Activated T-helper 1 cell treated with anti-CD3 and anti-CD28 coated beads, Interleukin-2, amount 50 U/mL, for 16 hours (primary cell): ENCODE measurements at places on chromosomes 7 and 10.

DNA sequence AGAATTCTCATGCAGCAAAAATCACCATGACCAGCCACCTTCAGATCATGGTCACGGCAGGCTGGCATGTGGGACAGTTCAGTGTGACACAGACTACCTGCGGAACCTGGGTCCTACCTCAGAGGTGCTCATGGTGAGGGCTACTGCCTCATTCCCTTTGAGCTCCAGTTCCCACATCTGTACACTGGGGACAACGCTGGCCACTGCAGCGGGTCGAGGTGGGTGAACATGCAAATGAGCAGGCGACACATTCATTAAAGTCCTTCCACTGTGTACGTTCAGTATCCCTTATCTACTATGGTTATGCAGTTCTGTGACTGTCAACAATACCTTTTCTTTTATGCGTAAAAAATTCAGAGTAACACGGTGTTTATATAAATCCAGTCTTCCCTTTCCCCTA, 218.7 kb upstream of the AOAH start:
- no peak for DNase-seq

- DNase-seq = no peak
Observed at GRCh38 chr7:134403062-134403461, 55.8 kb downstream of the AKR1B1 start.

- DNase-seq = no peak
Observed at GRCh38 chr7:94375691-94376090, 19.0 kb upstream of the COL1A2 start.

DNA sequence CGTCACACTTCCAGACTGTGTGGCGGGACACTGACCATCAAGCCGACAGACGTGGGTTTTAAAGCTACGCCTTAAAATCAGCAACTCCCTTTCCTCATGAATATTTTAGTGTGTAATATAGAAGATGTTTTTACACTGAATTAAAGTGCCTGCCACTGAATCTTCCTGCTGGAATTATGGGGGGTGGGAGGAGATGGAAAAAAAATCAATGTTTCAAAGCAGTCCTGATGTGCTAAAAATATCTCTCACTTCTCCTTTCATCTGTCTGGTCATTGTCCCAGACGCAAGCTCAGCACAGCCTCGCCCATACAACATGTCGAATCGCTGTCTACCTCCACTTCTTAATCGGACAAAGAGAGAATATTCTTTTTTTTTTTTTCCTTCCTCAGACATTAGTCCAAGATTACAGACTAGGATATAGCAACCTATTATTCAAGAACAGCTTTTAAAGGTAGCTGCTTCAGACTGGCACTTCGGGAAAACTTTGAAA, 165.1 kb upstream of the KLF14 start:
- no peak for DNase-seq

GRCh38 chr10:11339013-11339412, 272.4 kb downstream of the USP6NL start:
- no peak for DNase-seq

GRCh38 chr10:25304606-25305005, 129.8 kb downstream of the GPR158 start:
- no peak for DNase-seq

DNA sequence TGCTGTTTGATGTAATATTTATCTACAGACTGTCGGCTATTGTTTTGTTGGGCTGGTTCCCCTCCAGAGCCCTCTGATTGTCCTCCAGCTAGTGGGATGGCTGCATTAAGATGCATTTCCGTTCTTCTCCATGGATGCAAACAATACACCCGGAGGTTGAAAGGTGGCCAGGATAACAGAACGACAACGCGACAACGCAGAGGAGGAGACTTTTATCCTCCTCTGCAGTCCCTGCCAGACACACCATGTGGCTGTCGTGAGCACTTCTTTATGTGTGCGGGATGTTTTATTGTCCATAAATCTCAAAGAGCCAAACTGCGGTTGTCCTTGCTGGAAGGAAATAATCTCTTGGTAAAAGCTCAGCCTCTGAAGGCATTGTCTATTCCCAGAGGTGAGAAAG, 39.1 kb upstream of the TCERG1L start:
- DNase-seq = no peak

GRCh38 chr7:79216236-79216635, 237.2 kb downstream of the MAGI2 start:
- no peak for DNase-seq

DNA sequence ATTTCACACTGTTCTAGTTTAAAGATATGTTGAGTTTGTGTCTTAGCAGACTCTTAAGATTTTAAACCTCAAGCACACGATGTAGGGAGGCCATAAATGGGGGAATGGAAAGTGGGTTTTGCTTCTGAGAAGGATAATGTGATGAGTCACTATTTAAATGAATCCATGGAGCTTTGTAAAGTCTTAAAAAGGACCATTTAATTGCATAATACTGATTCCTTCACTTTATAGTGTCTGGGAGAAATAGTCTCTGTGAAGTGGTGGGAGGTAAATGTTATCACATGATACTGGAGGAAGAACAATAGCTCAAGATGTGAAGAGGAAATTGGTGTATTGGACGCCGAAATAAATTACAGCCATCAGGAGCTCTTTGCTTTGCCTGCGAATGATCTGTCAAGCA, 84.0 kb upstream of the MYO3A start:
- no peak for DNase-seq

DNA sequence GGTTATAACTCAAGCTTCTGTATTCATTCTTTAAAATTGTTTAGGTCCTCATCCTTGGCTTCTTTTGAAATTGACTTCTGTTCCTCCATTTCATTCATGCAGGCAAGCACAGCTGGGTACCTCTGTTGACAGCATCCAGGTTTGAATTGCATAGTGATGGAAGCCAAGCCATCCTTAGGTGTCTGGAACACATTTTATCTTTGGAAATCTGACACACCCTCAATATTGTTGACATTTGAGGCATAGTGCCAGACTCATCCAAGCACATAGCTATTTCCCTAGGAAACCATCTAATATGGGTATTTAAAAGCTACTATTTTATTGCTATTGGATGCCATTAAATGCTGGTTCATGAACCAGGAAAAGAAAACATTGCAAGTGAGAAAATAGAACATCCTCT, 142.1 kb upstream of the PTPRZ1 start:
- no peak for DNase-seq

DNA sequence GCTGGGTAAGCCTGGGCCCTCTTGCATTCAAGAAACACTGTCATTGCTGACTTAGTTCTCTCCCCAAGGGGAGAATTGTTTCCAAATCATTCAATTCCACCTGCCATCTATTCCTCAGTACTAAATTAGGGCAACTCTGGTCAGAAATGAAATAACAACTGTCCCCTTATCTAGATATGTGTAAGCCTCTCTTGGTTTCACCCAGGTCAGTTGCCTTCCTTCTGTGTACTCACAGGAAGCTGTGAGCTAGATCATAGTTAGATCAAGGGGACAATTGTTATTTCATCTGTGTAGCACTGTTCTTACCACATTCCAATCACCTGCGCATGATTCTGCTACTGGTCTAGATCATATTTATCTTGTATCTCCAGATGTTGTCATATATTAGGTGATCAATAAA, 483.0 kb upstream of the SORCS1 start:
- DNase-seq = no peak

DNA sequence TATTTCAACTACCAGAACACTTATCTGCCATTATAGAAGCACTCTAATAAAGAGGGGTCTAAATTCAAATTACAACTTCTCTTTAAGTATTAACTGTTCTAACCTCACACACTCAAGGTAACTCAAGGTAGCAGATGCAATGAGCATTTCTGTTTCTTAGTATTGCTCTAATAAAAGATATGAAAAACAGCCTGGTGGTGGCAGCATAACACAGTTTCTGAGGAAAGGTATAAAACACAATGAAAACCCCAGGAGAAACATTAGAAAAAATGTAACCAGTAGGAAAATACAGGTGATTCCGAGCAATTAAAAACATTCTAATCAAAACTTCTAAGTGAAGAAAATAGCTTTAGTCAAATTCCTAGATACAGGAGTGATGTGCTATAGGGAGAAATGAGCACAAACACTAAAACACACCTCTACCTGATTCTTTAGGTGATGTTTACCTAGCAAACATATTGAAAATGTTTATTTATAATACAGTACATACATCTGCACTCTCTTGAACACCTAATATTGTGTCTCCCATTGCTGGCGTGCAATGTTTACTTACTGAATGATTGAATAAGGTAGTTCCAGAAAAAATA, 3.5 kb downstream of the MKRN1 start:
- no peak for DNase-seq

DNA sequence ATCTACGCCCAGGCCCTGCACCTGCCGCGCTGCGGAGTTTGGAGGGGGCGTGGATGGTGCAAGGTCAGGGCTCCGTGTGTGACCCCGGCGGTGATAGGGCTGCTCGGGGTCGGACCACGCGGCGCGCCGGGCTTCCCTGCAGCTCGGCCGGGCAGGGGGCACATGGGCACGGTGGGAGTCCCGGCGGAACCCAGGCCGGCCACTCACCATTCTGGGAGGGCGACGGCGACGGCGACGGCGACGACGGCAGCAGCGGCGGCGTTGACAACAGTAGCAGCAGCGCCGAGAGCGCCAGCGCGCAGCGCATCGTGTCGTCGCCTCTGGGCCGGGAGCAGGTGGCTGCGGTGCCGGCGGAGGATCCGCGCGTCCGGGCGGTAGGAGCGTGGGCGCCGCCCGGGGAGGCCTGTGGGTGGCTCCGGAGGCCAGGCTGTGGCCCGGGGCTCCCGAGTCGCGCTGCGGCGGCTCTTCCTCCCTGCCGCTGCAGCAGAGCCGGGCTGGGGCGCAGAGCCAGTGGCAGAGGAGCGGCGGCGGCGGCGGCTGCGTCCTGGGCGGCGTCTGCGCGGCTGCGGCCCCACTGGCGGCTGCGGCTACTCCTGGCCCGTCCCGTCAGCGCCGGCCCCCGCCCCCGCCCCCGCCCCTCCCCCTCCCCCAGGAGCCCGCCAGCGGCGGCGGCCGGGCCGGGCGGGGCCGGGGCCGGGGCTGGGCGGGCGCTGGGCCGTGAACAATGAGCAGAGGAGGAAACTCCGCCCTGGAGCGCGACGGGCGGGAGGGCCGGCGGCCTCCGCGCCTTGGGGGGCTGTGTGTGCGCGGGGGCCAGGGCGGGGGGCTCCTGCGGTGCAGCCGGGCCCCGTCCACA, at the start of gene PODXL:
TSS of gene PODXL (minus strand) at position 576 of the 856 bp plus-strand sequence. CDS start at position 307, 269 bp downstream.
- DNase-seq = peak; percentile 17

DNA sequence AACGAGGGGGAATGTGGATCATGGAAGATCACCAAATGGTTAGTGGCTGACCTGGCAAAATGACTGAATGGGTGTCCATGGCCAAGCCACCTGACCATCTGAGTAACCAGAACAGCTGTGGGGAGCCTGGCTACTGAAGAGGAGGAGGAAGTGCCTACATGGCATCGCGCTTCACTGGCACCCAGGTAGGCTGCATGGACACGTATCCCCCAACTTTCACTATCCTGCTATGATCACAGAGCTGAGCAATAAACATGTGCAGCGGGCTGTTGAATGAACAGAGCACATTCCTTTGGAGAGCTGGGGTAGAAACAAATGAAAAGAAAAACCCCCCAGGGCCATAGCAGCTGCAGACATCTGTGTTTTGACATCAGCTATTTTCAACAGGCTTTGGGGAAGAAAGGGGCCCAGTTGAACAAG, 6.5 kb downstream of the AKR1B1 start:
- no peak for DNase-seq

DNA sequence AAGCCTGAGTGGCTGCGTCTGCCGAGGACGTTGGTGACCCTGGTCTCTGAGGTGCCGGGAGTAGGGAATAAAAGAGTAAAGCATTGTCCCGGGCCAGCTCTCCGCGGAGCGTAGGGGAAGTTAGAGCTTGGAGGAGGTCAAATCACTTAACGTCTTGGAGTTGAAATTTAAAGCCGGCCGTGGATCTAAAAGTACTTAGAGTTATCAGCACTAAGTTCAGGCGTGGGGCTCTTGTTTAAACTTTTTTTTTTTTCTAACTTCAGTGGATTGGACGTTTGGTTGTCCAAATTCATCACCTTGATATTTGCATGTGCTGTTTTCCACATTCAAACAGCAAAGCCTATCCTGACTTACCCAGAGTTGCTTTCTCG, 700 bp downstream of the NIPSNAP2 start:
- no peak for DNase-seq

DNA sequence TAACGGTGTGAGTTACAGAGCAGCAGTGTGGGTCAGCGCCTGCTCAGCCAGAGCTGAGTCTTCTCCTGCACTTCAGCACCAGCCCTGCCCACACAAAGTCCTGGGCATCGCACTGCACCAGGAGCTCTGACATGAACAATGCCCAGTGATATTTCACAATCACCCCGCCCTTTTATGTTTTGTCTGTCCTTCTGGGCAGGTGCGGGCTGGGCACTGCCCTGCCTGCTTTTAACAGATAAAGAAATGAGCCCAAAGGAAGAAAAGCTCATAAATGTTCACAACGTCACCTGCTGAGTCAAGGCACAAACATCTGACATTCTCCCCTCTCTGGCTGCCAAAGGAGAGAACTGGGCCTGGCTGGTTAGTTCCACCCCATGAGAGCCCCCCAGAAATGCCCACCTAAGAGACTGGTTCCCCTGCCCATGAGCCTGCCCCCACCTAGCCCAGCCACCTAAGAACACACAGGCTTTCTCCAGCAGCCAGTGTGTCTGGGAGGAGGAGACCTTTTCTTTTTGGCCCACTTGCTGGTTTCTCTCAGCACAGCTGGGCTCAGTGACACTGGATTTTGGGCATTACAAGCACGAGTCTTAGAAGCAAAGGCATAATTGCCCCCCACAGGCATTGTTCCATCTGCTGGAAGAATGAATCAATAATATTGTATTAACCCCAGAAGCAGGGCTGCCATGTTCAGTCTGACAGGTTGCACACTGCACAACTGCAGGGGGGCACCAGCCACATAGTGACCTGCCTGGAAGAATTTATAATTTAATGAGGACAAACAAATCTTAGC, 22.3 kb downstream of the CALML3 start:
- DNase-seq = no peak

GRCh38 chr10:71433768-71434744, 37.3 kb downstream of the CDH23 start:
- DNase-seq = no peak

DNA sequence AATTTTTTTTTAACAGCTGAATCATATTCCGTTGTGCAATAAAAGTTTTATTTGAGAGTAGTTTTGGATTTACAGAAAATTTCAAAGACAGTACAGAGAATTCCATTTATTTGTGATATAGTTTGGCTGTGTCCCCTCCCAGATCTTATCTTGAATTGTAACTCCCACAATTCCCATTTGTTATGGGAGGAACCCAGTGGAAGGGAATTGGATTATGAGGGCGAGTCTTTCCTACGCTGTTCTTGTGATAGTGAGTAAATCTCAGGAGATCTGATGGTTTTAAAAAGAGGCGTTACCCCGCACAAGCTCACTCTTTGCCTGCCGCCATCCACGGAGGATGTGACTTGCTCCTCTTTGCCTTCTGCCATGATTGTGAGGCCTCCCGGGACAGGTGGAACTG, 228.0 kb upstream of the MAGI2 start:
- DNase-seq = no peak
